ENCODE measurements at places on chromosomes 1 and 21.

GRCh38 chr21:46150491-46151121 lies 4.8 kb downstream of the FTCD start:
- no peak for DNase-seq

GRCh38 chr1:214280386-214281020 lies 456 bp upstream of the SMYD2 start:
- DNase-seq, result peak; percentile 60

DNA sequence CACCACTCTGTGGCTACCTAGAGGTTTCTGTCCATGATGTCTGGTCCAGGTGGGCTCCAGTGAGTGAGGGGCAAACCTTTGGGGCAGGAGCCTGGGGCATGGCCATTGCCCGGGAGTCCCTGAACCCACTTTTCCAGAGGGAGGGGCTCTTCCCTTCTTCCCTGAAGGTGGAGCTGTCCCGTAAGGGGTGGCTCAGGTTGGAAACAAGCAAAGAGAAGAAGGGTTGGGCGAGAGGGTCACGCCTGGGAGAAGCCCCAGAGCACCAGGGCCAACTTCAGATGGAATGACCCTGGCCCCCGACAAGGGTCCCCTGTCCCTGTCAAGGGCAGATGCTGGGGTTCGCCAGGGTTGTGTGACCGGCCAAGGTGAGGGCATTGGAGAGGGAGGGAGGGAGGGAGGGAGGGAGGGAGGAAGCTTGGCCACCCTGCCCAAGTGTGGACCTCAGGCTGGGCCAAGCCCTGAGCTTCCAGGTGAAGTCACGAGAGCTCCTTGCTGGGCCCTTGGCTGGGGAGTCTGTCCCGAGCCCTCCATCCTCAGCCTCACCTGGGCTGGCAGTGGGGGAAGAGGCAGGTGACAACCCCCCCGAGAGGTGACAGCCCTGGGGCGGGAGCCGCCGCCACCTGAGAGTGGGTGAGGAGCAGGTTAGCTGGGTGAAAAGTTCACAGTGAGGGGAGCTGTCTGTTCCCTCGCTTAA lies 69.6 kb downstream of the DHRS3 start:
- no peak for DNase-seq

- DNase-seq, result no peak
Measured at GRCh38 chr1:18144062-18144461, 36.5 kb downstream of the IGSF21 start.

GRCh38 chr1:119002028-119002686 lies 14.0 kb upstream of the TBX15 start:
- DNase-seq, result peak; percentile 50

GRCh38 chr1:224052772-224053171 lies 61.1 kb upstream of the FBXO28 start:
- DNase-seq, result no peak

GRCh38 chr1:245091818-245092637 lies 62.8 kb upstream of the KIF26B start:
- DNase-seq, result peak; percentile 87

DNA sequence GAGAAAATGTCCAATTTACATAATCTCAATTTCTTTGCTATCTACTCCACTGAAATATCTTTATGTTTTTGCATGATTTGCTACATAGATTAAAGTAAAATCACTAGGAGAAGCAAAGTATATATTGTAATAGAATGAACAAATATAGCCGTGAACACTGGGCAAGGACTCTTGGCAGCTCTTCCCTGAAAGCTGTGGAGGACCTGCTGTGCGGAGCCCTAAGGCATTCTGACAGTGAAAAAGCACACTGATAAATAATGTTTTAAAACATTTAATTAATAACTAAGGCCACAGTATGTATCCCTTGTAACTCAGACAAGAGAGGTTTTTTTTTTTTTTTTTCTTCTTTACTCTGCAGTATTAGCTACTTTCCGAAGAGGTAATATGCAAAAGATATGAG lies 256.1 kb upstream of the DPYD start:
- DNase-seq, result no peak

GRCh38 chr1:159185121-159185520 lies 13.7 kb downstream of the CADM3 start:
- DNase-seq, result no peak

GRCh38 chr1:110259770-110260169 lies 49.7 kb downstream of the KCNC4 start:
- DNase-seq, result no peak

- no peak for DNase-seq
Measured at GRCh38 chr1:110879758-110880606, 7.0 kb downstream of the CD53 start.

DNA sequence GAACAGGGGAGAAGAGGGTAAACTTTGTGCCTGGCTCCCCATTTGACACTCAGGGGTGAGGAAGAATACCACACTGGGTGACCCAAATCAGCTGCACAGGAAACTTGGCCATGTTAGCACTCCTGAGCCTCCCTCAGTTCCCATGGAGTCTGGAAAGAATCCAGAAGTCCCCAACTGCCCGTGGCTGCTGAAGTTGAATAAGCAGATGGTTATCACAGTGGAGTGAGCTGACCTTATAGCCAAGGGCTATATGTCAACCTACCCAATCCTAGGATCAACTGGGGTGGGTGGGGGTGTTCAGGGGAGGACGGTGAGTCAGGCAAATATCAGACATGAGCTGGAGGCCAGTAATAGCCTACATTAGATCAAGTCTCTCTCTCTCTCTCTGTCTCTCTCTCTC lies 20.4 kb downstream of the KCNH1 start:
- DNase-seq, result no peak

DNA sequence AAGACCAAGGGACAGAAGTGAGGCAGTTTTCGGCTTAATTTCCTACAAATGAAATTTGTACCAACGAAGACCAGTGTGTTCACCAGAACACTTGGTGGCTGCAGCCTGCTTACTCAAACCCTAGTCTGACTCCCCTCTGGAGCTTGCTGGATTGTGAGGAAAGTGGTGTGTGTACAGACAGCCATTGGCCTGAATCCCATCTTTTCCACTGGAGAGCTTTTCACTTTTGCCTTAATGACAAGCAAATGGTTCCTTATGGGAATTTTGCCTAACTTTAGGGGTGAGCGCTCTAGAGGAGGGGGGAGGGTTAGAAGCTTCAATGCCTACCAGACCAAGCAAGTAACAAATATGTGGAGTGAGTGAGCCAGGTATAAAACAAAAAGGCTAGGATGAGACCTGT lies 17.3 kb downstream of the METTL13 start:
- no peak for DNase-seq

DNA sequence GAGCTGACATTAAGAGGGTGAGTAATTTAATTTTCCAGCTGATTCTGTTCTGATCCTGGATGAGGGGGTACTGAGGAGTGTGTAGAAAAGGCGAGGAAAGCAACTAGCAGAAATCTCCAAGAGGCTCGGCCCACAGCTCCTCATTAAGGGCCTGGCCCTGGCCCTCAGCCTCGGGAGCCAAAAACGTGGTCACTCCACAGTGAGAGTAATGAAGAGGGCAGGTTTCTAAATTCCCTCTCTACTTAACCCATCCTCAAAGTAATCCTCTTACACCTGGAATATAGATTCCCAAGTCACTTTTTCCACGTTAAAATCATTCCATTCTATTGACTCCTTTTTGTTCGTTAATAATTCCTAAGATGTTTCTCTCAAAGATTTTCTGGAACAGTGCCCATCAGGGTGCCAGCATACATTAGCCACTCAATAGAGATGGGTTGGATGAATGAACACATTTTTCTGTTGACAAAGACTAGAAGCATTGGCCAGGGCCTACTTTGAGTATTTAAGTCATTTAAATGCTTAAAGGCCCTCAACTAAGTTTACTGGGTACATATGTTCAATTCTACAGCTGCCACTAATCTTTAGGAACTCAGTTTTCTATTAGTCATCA lies 1.1 kb upstream of the COL11A1 start:
- DNase-seq, result no peak

Data from adipocyte (in vitro differentiated cells).